Stomach (tissue), 19 donors: ENCODE measurements at places on chromosomes 11 and 22.

GRCh38 chr11:117588166-117588810 lies 208.7 kb downstream of the DSCAML1 start:
- no peak for DNase-seq

DNA sequence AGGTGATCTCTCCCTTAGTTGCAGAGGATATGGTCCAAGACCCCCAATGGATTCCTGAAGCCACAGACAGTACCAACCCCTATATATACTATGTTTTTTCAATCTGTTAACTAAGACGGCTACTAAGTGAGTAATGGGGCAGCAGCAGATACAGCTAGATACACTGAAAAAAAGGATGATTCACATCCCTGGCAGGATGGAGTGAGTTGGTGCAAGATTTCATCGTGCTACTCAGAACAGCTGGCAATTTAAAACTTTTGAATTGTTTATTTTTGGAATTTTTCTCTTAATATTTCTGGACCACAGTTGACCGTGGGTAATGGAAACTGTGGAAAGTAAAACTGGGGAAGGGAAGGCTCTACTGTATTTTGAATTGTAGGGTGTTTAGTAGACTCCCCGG lies 17.0 kb upstream of the TMEM218 start:
- no peak for DNase-seq

DNA sequence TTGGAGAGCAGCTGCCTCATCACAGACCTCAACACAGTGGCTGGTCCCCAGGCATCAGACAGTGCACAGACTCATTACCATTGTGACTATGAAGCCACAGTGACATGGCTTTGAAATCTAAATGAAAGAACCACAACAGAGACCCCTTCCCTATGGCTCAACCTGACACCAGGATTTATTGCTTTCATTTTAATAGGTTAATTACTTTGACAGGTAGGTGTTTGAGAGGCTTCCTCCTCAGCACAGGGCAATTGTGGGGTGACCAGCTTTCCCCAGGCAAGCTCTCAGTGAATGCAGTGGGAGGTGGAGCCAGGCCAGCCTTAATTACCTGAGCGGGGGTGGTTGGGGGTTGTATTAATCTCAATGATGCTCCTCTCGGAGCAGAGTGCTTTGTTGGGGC lies 102.3 kb downstream of the CHST1 start:
- no peak for DNase-seq

DNA sequence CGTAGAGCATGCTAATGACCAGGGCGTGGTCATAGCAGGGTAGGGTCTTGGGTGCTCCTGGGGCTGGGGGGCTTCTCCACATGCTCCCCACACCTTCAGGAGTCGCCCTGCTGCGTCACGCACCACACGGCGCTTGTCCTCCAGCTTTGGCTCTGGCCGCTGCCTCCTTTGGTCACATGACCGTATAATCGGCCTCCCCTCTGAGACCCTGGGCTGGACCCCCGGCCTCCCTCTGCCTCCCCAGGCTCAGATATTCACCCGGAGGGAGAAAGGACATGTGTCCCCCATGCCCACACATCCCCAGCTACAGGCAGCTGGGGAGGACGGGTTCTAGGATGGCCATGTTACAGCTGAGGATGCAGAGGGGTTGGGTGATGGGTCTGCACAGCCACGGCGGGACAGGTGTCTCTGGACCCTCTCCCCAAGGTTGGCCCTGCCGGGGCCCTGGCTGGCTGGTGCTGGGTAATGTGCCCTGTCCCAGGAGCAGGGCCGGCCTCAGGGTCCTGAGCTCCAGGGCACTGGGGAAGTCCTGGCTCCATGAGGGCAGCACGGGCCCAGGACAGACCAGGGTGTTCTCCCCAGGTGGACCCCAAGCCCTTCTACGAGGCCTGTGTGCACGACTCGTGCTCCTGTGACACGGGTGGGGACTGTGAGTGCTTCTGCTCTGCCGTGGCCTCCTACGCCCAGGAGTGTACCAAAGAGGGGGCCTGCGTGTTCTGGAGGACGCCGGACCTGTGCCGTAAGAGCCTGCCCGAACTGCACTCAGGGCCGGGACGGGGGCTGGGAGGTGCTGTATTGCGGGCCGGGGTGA lies 14.5 kb downstream of the MUC2 start:
- no peak for DNase-seq

- no peak for DNase-seq
Measured at GRCh38 chr11:132402071-132402684, 1031.8 kb downstream of the NTM start.

DNA sequence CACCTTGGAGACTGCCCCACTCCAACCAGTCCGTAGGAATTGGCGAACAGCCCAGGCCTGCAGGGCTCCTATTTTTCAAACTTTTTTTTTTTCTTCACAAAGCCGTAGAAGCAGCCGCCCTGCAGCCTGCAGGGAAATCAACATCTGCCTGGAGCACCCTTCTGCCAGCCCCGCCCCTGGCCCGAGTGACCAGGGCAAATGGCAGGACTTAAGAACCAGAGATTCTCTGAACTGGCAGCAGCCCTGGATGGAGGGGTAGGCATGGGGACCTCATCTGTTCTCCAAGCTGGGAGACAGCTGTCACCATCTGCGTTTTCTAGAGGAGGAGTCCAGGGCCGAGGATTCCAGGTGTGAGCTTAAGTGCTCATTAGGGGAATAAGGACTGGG lies 5.6 kb downstream of the SCN2B start:
- DNase-seq: no peak

GRCh38 chr11:93846411-93846810 lies 4.0 kb downstream of the VSTM5 start:
- no peak for DNase-seq

DNA sequence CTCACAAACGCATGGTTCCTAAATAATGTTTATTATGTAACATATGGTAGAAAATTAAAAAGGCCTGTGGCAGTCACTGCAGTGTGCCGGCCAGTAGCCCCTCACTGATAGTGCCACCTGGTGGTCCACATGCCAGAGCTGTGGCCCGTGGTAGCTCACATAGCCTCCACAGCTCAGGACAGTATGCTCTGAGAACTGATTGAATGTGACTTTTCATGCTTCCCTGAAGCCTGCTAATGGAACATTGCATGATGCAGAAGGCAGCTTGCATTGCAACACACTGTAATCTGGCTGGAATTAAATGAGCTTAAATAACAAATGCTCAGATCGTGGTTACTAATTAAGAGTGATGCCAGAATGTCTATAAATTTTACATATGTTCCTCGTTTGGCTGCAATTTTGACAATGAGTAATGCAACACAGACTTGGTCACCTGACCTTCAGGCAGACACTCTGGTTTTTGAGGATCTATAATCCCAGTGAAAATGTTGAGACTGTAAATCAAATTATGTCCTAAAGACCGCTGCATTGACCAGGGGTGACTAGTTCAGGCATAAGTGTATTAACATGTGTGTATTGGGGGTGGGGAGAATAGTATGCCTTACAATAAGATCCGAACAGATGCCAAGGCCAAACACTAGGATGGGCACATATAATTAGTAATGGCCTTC lies 566.4 kb downstream of the METTL15 start:
- DNase-seq: peak; percentile 41

DNA sequence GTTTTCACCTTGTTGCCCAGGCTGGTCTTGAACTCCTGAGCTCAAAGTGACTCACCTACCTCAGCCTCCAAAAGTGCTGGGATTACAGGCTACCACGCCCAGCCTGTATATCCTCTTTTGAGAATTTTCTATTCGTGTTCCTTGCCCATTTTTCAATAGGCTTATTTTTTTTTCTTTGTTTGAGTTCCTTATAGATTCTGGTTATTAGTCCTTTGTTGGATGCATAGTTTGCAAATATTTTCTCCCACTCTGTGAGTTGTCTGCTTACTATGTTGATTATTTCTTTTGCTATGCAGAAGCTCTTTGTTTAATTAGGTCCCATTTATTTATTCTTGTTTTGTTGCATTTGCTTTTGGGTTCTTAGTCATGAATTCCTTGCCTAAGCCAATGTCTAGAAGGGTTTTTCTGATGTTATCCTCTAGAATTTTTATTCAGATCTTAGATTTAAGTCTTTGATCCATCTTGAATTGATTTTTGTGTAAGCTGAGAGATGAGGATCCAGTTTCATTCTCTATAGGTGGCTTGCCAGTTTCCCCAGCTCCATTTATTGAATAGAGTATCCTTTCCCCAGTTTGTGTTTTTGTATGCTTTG lies 17.7 kb upstream of the ZBED5 start:
- DNase-seq: no peak

GRCh38 chr11:57792870-57793269 lies 31.3 kb downstream of the CTNND1 start:
- DNase-seq: no peak

DNA sequence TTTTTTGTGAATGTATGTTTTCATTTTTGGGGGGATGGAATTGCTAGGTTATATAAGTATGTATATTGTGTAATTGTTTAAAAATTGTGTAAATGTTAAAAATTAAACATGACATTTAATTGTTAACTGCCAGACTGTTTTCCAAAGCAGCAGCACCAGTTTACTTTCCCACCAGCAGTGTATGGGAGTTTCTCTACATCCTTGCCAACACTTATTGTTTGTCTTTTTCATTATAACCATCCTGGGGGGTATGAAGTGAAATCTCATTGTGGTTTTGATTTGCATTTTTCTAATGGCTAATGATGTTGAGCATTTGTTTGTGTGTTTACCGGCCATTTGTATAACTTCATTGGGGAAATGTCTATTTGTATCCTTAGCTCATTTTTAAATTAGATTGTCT lies 31.7 kb upstream of the RRAS2 start:
- no peak for DNase-seq

- no peak for DNase-seq
Measured at GRCh38 chr22:23856721-23857605, 712 bp upstream of the SLC2A11 start.

DNA sequence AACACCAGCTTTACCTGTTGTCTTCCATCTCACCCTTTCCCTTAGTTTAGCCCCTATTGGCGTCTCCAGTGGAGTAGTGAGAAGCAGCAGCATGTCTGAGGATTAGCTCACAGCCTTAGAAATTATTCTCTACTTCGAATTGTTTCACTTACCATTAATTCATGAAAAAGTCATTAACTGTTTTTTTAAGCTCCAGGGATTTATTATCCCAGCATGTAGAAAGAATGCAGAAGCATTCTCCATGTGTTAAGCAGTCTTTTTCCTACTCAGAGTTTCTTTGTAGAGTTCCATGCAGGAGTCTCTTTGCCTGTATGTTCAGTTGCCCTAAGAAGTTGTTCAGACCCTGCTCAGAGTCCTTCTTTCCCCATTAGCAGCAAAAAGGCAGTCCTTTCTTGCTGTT lies 137.9 kb upstream of the RASSF10 start:
- DNase-seq: no peak

- DNase-seq: no peak
Measured at GRCh38 chr11:17649696-17650095, 69.7 kb upstream of the MYOD1 start.

DNA sequence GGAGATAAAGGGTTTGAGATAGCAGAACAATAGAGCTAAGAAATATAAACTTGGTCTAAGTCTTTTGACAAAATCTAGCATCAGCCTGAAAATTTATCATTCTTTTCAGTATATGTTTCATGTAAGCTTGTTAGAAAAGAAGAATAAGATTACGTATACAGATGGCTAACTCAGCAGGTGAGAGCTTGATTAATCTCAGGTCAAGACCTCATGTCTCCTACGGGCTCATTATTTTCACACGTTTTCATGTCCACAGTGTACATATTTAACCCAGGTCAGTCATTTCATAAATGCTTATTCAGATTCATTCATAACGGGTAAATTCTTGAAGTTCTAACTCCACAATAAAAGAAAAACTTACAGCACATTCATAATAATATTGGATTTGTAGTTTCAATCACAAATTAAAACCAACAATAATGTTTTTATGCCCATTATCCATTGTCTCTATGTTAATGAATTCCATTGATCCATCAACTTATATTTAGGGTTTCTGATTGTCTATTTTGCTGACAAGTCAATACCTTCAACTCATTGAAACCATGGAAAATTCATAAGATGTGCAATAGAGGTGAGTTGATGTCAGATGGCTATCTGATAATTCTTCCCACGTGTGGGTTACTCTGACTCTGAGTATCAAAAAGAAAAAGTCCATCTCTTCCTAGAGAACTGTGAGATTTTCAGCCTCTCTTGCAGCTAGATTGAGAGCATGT lies 102.6 kb downstream of the CASP12 start:
- DNase-seq: no peak
